ENCODE measurements at places on chromosomes 2 and 18. TPM values are rescaled to one million over a fixed set of nuclear protein-coding genes. Genes with fewer than 3 reads are reported as not detected.

The PRKAG3 gene
- 54.6 TPM for total RNA-seq

DNA sequence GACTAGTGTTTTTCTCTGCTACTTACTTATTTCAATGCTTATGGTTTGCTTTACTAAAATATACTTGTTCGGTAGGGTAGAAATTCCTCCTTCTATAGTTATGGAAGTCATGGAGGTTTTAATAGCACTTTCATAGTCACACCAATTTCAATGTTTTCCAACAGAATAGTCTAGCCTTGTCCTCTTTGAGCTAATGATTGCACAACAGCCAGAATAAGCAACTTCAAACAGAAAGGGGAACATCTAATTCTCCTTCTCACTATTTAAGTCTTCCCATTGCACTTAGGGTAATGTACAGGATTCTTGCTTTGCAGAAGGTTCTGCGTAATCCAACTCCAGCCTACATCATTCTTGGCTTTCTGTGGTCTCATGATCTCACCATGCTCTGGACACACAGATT, 287.7 kb upstream of the GCFC2 start:
- H3K27ac ChIP-seq, result no peak overlapping the region
- DNase-seq, result no peak
- no peaks in the 10 kb centered on the region for H3K4me1 ChIP-seq
- no peaks in the 10 kb centered on the region for H3K27me3 ChIP-seq
- H3K4me3 ChIP-seq, result no peak overlapping the region

DNA sequence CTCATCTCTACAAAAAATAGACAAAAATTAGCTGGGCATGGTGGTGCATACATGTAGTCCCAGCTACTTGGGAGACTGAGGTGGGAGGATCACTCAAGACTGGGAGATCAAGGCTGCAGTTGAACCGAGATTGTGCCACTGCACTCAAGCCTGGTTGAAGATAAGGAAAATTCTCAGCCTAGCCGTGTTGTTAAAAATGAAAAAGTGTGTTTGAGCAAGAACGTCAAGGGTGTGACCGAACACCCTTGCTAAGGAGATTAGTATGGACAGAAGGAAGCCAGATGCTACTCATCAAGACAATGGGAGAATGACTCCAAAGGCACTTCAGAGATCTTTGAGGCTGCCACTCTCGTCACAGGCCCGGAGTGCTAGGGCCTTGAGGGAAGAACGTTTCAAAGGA, 70.0 kb upstream of the NDUFV2 start:
- no peaks in the 10 kb centered on the region for H3K27me3 ChIP-seq
- H3K4me3 ChIP-seq, result no peak overlapping the region
- H3K27ac ChIP-seq, result no peak overlapping the region
- no peaks in the 10 kb centered on the region for H3K4me1 ChIP-seq
- no peaks in the 10 kb centered on the region for H3K36me3 ChIP-seq
- DNase-seq, result no peak

DNA sequence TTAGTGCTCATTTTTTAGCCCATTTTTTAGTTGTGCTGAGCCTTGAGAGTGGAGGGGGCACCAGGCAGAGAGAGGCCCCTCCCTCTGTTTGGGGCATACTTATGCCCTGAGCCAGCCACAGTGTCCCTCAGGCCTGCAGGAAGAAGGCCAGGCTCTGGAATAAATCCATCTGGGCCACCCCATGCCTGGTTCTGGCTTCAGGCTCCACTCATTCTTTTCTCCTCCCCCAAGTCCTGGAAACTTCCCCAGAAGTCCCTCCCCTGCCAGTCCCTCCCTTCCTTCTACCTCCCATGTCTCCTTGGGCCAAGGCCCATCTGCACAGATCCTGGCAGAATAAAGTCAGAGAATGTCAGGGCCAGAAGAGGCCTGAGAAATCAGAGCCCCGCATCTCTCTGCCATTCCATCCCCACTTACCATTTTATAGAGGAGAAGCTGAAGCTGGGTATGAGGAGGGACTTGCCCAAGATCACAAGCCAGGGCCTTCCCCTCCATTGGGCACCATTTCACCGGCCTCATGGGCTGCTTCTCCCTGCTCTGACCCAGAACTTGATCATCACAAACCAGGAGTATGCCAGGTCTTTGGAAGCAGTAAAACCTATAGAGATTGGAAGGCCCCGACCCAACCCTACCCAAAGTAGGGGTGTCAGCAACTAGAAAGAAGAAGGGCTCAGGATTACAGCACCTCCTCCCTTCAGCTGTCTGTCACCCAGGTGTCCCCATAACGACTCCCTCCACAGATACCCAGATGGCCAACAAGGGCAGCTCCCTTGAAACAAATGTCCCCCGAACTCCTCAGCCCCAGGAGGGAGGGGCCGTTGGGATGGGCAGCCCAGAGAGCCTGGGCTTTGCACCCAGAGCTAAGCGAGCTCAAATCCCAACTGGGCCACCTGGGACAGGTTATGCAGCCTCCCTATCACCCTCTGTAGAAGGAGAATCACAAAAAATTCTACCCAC, 108.4 kb downstream of the POLR1A start:
- H3K4me1 ChIP-seq, result peaks cover 40% of the 10 kb centered on the region
- peak; percentile 57 for DNase-seq
- no peaks in the 10 kb centered on the region for H3K27me3 ChIP-seq
- H3K36me3 ChIP-seq, result no peaks in the 10 kb centered on the region
- peak overlapping the region; percentile 78 for H3K27ac ChIP-seq
- no peak overlapping the region for H3K4me3 ChIP-seq

- H3K4me1 ChIP-seq, result no peaks in the 10 kb centered on the region
- no peak for DNase-seq
- H3K4me3 ChIP-seq, result no peak overlapping the region
- no peaks in the 10 kb centered on the region for H3K36me3 ChIP-seq
These were observed 700 bp downstream of the TOGARAM2 start for GRCh38 chr2:28981620-28982376.
